ENCODE measurements at places on chromosomes 13 and 19.

DNA sequence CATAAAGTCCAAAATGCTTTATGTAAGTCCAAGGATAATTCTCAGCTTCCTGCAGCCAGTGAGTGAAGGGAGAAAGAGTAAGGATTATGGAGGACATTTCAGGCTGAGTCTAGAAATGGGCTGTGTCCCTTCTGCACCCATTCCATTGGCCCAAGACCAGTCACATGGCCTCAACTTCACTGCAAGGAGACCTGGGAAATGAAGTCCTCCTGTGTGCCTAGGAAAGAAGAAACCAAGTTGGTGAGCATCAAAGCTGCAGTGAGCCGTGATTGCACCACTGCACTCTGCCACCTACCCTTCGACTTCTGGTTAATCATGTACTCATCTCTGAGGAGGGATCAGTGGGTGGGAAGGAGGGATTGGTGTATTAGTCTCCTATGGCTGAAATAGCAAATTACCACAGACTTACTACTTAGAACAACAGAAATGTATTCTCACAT is 3.6 kb upstream of the CD37 start:
- DNase-seq = peak; percentile 88

GRCh38 chr13:83780227-83780626 is 102.0 kb downstream of the SLITRK1 start:
- no peak for DNase-seq

GRCh38 chr13:43787518-43787891 is 733 bp upstream of the ENOX1 start:
- no peak for DNase-seq

DNA sequence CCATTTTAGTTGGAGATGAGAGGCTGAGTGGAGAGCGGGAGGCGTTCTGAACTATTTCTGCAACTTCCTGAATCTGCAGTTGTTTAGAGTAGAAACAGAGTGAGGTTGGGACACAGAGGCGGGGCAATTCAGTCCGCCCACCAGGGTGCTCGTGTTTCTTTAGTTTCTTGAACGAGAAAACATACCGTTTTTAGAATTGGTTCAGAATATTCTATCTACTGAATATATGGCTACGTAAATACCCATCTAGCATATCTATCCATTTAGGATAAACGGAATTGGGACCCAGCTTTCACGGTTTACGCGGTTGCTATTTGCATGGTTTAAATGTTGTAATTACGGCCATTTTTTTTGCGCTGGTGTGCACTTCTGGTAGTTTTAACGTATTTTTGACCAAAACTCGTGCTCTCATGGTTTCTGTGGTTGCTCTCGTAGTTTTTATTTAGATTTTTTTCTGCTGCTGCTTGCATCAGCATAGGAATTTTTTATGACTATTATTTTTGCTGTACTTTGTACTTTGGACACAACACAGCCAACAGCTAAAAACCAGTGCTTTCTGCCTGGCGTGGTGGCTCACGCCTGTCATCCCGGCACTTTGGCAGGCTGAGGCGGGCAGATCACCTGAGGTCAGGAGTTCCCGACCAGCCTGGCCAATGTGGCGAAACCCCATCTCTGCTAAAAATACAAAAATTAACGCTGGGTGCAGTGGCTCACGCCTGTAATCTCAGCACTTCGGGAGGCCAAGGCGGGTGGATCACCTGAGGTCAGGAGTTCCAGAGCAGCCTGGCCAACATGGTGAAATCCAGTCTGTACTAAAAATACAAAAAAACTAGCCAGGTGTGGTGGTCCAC is 32.7 kb downstream of the TIMM13 start:
- no peak for DNase-seq

- no peak for DNase-seq
Observed at GRCh38 chr13:45690636-45691035, 11.5 kb upstream of the CBY2 start.

GRCh38 chr13:41382431-41382830 is 71.4 kb downstream of the NAA16 start:
- no peak for DNase-seq

GRCh38 chr13:66001140-66001539 is 1229.0 kb downstream of the PCDH9 start:
- no peak for DNase-seq

GRCh38 chr13:34164582-34164981 is 346.6 kb downstream of the RFC3 start:
- DNase-seq = no peak

DNA sequence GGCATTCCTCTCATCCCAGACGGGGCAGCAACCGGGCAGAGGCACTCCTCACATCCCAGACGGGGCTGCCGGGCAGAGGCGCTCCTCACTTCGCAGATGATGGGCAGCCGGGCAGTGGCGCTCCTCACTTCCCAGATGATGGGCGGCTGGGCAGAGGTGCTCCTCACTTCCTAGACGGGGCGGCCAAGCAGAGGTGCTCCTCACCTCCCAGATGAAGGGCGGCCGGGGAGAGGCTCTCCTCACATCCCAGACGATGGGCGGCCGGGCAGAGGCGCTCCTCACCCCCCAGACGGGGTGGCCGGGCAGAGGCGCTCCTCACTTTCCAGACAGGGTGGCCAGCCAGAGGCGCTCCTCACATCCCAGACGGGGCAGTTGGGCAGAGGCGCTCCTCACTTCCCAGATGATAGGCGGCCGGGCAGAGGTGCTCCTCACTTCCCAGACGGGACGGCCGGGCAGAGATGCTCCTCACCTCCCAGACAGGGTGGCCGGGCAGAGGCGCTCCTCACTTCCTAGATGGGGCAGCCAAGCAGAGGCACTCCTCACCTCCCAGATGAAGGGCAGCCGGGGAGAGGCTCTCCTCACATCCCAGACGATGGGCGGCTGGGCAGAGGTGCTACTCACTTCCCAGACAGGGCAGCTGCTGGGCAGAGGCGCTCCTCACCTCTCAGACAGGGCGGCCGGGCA is 68.9 kb downstream of the ZNF708 start:
- no peak for DNase-seq

- DNase-seq = no peak
Observed at GRCh38 chr13:34070006-34070405, 252.1 kb downstream of the RFC3 start.

- no peak for DNase-seq
Observed at GRCh38 chr19:6947745-6948144, 60.4 kb downstream of the ADGRE1 start.

- no peak for DNase-seq
Observed at GRCh38 chr13:44411841-44412240, 38.2 kb downstream of the SERP2 start.

DNA sequence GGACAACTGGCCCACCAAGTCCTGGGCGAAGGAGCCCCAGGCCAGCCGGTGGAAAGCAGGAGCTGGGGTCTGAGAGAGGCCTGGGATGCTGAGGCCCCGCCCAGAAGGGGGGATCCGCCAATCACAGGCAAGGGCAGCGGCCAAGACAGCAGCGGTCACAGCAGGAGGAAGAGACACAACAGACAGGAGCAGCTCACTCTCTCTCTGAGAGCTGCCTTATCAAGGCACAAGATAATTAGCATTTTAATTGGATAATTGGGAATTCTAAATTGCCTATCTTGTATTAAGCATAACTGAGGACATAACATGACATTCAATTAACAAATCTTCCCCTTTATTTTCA is 46.2 kb downstream of the CEBPG start:
- DNase-seq = no peak

- no peak for DNase-seq
Observed at GRCh38 chr19:49613374-49613773, 22.4 kb downstream of the PRR12 start.

DNA sequence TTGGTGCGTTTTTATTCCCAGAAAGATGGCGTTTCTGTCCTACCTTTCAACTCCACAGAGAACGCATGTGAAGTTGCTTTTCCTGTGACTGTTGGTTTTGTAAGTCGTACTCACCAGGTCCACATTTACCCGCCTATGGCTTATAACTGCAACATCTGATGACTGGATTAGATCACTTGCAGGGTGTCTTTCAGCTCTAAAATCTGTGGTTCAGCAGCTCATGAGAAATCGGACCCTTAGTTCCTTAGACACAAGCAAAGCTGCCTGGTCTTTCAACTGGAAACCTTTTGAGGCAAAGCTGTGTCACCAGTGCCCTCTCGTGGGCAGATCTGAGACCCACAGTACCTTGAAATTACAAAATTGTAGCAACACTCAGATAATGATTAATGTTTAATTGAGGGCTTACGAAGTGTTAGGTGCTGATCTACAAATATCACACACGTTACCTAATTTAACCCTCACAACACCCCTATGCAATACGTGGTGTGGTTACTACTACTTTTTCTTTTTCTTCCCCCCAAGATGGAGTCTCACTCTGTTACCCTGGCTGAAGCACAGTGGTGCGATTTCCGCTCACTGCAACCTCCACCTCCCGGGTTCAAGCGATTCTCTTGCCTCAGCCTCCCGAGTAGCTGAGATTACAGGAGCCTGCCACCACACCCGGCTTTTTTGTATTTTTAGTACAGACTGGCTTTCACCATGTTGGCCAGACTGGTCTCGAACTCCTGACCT is 65.4 kb downstream of the RUBCNL start:
- DNase-seq = no peak

DNA sequence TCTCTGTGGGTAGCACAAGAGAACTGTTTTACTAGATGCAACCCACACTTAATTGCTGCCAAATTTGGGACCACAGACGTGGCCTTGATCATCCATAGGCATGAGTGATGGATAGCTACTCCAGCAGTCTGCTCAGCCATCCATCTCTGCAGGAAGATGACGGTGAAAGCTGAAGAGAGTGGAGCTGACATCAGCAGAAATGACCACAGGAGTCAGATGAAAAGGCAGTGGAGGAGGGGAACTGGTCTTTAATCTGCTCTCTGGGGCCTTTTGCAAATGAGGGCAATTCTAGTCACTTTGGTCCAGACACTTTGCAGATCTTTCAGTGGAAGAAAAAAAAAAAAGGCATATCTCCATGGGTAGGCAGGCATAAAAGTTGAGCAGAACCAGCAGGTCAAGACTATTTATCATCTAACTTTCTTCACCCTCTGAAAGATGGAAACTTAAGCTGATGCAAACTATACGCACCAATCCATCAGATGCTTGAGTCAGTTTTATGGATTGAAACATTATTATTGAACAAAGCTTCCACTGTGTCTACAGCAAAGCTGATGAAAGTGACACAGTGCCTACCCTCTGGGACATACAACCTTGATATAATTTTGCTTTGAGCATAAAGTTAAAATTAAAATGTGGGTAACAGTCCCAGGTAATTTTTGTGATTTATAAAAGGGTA is 281.6 kb upstream of the OBI1 start:
- no peak for DNase-seq

GRCh38 chr13:111860231-111860552 is 206.8 kb upstream of the SOX1 start:
- DNase-seq = no peak

- DNase-seq = peak; percentile 74
Observed at GRCh38 chr19:48390188-48391099, 907 bp downstream of the KDELR1 start.

DNA sequence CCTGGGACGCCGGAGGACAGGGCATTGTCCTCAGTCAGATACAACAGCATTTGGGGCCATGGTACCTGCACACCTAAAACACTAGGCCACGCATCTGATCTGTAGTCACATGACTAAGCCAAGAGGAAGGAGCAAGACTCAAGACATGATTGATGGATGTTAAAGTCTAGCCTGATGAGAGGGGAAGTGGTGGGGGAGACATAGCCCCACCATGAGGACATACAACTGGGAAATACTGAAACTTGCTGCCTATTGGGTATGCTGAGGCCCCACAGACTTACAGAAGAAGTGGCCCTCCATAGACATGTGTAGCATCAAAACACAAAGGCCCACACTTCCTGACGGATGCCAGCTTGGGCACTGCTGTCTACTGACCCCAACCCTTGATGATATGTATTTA is 1.4 kb upstream of the ICAM4 start:
- no peak for DNase-seq

GRCh38 chr13:71090990-71091389 is 776.0 kb downstream of the DACH1 start:
- DNase-seq = no peak

- no peak for DNase-seq
Observed at GRCh38 chr13:112658808-112659207, 31.0 kb upstream of the ATP11A start.

- DNase-seq = no peak
Observed at GRCh38 chr19:21839976-21840375, 4.0 kb upstream of the ZNF43 start.

DNA sequence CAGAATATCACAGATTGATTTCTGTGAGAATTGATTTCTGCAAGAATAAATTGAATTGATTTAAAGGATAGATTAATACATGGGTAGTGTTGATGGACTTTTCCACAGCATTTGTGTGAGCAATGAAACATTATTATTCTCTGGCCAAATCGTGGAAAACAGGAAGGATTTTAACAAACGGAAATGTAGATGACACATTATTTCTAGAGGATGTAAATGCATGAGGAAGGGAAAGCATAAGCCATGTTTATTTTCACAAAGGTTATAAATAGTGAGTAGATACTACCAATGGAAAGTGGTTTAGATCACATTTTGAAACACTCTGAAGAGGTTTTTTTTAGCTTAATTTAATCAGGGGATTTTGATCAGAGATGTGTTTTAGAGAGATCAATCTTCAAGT is 1534.6 kb upstream of the MIR17HG start:
- no peak for DNase-seq

Measured in T-helper 2 cell (primary cell).